PC-3 (cell line): ENCODE measurements at places on chromosomes 6 and 20. TPM values are rescaled to one million over a fixed set of nuclear protein-coding genes. Genes with fewer than 3 reads are reported as not detected.

Gene PHACTR3
- total RNA-seq = 26.4 and 30.6 TPM in 2 replicates

Gene KIF13A
- total RNA-seq = 21.3 and 27.1 TPM in 2 replicates

DNA sequence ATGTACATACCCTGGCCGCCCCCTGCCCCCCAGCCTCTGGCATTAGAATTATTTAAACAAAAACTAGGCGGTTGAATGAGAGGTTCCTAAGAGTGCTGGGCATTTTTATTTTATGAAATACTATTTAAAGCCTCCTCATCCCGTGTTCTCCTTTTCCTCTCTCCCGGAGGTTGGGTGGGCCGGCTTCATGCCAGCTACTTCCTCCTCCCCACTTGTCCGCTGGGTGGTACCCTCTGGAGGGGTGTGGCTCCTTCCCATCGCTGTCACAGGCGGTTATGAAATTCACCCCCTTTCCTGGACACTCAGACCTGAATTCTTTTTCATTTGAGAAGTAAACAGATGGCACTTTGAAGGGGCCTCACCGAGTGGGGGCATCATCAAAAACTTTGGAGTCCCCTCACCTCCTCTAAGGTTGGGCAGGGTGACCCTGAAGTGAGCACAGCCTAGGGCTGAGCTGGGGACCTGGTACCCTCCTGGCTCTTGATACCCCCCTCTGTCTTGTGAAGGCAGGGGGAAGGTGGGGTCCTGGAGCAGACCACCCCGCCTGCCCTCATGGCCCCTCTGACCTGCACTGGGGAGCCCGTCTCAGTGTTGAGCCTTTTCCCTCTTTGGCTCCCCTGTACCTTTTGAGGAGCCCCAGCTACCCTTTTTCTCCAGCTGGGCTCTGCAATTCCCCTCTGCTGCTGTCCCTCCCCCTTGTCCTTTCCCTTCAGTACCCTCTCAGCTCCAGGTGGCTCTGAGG, 7.6 kb downstream of the CDKN1A start:
- no peak for DNase-seq

DNA sequence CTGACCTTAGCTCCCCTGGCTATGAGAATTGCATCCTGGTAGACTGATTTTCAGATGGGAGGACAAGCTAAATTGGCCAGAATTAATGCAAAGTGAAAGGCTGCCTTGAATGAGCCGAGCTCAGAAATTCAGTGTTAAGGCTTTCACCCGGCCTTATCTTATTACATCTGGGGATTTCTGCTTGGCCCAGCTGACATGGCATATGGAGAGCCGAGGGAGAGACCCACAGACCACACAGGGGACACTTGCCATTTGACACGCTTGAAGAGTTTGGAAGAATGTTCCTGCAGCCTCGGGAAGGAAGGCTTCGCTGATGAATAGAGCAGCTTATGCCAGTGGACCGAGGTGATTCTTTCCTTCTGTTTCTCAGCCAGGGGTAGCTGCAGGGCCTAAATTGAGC, 9.0 kb downstream of the MOCS3 start:
- no peak for DNase-seq

GRCh38 chr6:168956884-168957730, 296.5 kb downstream of the THBS2 start:
- DNase-seq = peak; percentile 58

GRCh38 chr6:52162940-52163908, 23.0 kb upstream of the IL17A start:
- DNase-seq = peak; percentile 75

Gene OR2J2
- 0.23 TPM in 1 of 2 replicates, not detected in the other for total RNA-seq

DNA sequence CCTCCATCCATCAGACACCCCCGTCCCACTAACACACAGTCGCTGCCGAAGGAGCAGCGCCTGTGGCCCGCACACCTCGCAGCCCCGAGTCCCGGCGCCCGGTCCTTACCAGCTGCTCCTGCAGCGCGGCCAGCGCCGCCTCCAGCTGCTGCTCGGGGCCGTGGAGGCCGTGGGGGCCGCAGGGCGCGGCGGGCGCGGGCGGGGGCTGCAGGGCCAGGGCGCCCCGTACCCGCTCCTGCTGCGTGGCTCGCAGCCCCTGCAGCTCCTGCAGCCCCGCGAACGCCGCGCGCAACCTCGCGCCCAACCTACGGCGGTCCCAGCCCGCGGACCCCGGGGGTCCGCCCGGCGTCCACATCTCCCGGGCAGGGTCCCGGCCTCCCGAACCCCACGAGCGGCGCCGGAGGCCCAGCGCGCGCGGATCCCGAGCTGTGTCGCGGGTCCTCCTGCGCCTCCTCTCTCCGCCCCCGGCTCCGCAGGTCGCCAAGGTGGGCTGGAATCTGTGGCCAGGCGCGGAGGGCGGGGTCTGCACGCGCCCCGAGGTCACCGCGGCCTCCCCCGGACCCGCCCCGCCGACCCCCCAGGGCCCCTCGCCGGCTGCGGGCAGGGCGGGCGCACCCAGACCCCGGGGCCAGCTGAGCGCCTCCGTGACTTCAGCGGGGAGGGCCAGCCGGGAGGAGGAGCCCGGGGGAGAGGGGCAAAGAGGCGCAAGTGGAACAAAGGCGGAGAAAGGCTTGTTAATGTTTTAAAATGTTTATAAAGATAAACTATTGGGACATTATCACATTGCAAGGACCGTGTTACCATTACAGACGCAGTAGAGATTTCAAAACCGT, at the start of gene DACT2:
Gene DACT2 (minus strand): TSS at position 499 of the 833 bp plus-strand sequence. CDS start 144 bp downstream, at position 355.
- DNase-seq = no peak

- peak; percentile 16 for DNase-seq
These were observed 30.7 kb downstream of the ASIP start for GRCh38 chr20:34271956-34272355.

Gene HLA-DMA
- total RNA-seq = 1.7 and 3.0 TPM in 2 replicates
